ENCODE measurements at places on chromosomes 7 and 10. TPM values are rescaled to one million over a fixed set of nuclear protein-coding genes. Genes with fewer than 3 reads are reported as not detected.

Gene SFXN3
- total RNA-seq: 79.5 TPM

Gene IFT22
- 15.0 TPM for total RNA-seq

Gene SEMA4G
- total RNA-seq: 1.6 TPM

Gene SEMA3A
- total RNA-seq: 10.9 TPM

Gene FBH1
- total RNA-seq: 78.6 TPM

Gene IL6
- total RNA-seq: 2.4 TPM

Gene VGF
- not detected for total RNA-seq

Gene ANKRD22
- 0.33 TPM for total RNA-seq

Gene GRM3
- not detected for total RNA-seq

GRCh38 chr7:10793995-10794775 is 179.5 kb upstream of the PHF14 start:
- no peak for DNase-seq

- no peak for DNase-seq
Measured at GRCh38 chr7:90642978-90643377, 46.9 kb downstream of the CDK14 start.

- no peak for DNase-seq
Measured at GRCh38 chr7:140673774-140674155, 1.0 kb downstream of the ADCK2 start.

DNA sequence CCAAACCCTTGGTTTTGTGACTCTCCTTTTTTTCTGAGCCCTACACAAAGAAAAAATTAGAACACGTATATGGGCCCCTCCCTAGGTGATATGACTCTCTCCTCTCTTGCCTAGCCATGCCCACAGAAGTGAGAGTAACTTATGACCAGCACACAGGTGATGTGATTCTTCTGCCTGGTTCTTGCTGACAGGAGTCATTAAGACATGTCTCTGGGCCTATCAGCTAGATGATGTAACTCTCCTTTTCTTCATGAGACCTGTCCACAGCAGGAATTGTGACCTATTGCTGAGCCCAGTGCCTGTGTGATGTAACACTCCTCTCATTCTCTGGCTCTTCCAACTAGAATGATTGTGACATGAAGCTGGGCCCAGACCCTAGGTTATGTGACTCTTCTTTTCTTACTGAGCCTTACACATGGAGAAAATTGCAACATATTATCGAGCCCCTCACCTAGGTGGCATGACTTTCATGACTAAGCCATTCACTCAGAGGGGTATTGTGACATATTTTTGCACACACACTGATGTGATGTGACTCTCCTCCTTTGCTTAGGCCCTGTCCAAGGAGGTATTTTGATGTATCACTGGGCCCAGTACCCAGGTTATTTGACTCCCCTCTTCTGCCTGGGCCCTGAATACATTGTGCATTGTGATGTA is 31.4 kb upstream of the ZNF107 start:
- DNase-seq: no peak

- DNase-seq: no peak
Measured at GRCh38 chr7:80488851-80489370, 23.0 kb downstream of the GNAT3 start.

DNA sequence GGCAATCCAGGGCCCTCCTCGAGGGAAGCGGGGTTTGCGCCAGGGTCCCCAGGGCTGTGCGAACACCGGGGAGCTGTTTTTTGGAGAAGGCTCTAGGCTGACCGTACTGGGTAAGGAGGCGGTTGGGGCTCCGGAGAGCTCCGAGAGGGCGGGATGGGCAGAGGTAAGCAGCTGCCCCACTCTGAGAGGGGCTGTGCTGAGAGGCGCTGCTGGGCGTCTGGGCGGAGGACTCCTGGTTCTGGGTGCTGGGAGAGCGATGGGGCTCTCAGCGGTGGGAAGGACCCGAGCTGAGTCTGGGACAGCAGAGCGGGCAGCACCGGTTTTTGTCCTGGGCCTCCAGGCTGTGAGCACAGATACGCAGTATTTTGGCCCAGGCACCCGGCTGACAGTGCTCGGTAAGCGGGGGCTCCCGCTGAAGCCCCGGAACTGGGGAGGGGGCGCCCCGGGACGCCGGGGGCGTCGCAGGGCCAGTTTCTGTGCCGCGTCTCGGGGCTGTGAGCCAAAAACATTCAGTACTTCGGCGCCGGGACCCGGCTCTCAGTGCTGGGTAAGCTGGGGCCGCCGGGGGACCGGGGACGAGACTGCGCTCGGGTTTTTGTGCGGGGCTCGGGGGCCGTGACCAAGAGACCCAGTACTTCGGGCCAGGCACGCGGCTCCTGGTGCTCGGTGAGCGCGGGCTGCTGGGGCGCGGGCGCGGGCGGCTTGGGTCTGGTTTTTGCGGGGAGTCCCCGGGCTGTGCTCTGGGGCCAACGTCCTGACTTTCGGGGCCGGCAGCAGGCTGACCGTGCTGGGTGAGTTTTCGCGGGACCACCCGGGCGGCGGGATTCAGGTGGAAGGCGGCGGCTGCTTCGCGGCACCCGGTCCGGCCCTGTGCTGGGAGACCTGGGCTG is 26.0 kb downstream of the PRSS2 start:
- no peak for DNase-seq

- no peak for DNase-seq
Measured at GRCh38 chr7:15678653-15679052, 7.8 kb downstream of the MEOX2 start.

GRCh38 chr10:85212526-85212925 is 884.1 kb downstream of the CCSER2 start:
- no peak for DNase-seq

DNA sequence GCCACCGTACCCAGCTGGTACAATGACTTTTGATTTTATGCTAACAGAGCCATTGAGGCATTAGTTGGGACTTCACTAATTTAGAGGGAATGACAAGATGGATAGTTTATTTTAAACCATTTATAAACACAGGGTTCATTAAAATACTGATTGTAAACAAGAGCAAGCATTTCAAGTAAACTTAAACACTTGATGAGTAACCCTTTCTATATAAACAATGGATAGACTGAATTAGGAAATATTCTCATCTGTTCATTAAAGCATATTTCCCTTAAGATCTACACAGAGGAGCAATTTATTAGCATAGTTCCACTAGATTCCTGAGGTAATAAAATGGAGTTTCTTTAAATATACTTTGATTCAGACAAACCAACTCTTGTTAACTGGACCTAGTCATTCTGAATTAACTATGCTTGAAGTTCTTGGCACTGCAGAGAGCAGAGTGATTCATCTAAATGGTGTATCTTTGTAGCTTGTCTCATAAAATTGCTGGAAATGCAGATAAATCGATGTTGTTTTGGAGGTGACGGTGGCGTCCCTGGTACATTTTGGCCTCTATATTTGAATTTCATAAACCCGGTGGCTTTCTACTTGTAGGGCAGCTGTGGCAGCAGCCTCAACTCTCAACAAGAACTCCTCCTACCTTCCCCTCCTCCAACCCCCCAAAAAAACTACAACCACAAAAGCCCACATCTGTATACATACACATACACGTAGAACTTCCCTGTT is 15.4 kb upstream of the VDAC2 start:
- no peak for DNase-seq

- no peak for DNase-seq
Measured at GRCh38 chr10:82932451-82932850, 1057.5 kb downstream of the NRG3 start.

GRCh38 chr7:157955348-157955999 is 618.7 kb downstream of the DNAJB6 start:
- DNase-seq: no peak

GRCh38 chr10:100600218-100600617 is 64.5 kb downstream of the HIF1AN start:
- no peak for DNase-seq

DNA sequence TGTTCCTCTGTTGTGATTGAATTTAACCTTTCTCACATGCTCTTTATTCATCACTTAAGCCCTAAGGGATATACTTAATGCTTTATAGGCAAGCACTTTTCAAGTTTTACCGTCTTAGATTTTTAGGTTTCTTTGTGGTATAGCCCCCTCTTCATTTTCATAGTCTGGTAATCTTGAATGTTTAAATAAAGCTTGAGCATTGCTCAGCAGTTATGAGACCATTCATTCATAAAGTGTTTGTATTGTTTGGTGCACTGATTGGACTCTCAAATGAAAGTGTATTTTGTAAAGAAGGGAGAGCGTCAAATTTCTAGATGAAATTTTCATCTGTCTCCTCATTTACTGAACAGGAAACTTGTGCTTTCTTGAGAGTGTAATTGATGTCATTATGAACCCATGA is 25.2 kb downstream of the TASOR2 start:
- no peak for DNase-seq

- no peak for DNase-seq
Measured at GRCh38 chr7:86664486-86664885, 20.8 kb downstream of the GRM3 start.

DNA sequence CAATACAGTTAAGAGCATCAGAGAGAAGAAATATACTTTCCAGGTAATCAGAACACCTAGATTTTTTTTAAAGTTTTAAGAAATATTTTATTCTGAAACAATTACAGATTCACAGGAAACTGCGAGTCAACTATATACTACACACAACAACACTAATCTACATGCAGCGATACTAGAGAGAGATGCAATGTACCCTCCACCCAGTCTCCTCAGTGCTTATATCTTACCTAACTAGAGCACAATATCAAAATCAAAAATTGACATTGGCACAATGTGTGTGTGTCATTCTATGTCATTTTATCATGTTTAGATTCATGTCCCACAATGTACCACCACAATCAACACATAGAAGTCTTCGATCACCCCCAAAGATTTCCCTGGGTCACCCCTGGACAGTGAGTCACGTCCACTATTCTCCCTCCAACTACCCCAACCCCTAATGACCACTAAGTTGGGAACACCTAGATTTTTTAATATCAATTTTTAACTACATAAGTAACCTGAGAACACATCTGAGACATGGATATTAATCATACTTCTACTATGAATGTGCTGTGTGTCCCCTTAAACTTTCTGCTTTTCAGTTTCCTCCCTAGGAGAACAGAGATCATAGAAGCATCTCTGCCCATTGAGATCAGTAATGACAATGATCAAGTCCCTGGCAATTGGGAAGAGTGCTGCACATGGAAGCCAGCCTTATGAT is 86.5 kb downstream of the GSAP start:
- no peak for DNase-seq

GRCh38 chr10:127090138-127090537 is 106.3 kb downstream of the INSYN2A start:
- DNase-seq: no peak

GRCh38 chr7:67918158-67918557 is 921.5 kb downstream of the TYW1 start:
- no peak for DNase-seq

- no peak for DNase-seq
Measured at GRCh38 chr7:104553074-104553473, 224.7 kb downstream of the LHFPL3 start.

GRCh38 chr7:15954671-15955354 is 268.3 kb upstream of the MEOX2 start:
- no peak for DNase-seq

Data from posterior vena cava (tissue), 2 donors.